MM.1S (cell line): ENCODE measurements at places on chromosomes 3 and 15.

GRCh38 chr3:146162561-146162960, 1.6 kb upstream of the PLOD2 start:
- no peak for DNase-seq

DNA sequence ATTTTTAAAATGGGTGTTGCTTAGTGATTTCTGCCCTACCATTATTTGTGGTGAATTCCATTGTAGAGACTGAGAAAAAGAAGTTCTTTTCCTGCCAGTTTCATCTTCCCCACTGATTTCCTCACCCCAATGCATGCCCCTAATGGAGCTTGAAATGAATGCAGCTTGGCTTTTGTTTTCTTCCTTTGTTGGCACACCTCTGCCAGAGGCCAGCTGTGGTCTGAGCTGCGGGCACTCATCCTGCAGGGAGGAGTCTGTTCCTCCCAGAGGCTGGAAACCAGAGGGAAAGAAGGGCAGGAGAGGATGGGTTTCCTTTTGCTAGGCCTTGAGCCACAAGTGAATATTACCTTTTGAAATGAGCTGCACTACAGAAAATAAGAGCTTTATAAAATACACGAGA, 9.3 kb upstream of the ST8SIA2 start:
- no peak for DNase-seq

- DNase-seq: peak; percentile 58
Measured at GRCh38 chr15:96345560-96346399, 15.3 kb downstream of the NR2F2 start.

- no peak for DNase-seq
Measured at GRCh38 chr15:79156704-79157375, 66.3 kb upstream of the RASGRF1 start.

DNA sequence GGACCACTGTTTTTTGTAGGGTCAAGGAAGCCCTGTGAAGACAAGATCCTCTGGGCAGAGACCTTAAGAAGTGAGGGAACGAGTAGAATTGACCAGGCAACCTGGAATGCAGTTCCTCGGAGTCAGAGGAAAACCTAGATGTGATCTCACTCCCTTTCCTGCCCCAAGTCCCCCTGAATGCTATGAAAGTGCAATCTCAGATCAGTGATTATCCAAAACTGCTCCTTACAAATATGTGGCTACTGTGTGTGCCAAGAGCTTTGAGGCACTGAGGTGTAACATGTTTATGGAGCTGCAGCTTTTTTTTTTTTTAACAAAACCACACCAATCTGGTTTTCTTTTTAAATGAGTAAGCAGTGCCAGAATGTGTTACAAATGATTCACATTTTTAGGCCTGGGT, 35.8 kb downstream of the THSD4 start:
- DNase-seq: no peak

GRCh38 chr3:105401691-105402149, 35.0 kb downstream of the ALCAM start:
- no peak for DNase-seq

GRCh38 chr15:42138968-42139386, 17.5 kb downstream of the PLA2G4F start:
- no peak for DNase-seq

DNA sequence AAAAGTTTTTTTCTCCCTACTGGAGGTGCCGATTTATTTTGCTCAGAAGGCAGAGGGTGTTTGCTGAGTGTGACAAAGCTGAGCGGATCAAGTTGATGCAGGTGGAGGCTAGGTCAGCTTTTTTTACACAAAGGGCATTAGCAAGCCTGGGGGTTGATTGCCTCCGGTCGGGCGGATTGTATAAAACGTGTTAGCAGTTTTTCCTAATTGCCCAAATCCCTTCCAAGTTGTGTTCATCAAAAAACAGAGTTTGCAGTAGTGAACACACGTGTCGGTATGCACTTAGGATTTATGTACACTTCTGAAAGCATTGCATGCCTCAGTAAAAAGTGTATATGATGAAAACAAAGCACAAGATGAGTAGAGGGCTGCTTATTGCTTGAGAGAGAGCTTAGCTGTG, 2.6 kb downstream of the GPR160 start:
- DNase-seq: no peak

DNA sequence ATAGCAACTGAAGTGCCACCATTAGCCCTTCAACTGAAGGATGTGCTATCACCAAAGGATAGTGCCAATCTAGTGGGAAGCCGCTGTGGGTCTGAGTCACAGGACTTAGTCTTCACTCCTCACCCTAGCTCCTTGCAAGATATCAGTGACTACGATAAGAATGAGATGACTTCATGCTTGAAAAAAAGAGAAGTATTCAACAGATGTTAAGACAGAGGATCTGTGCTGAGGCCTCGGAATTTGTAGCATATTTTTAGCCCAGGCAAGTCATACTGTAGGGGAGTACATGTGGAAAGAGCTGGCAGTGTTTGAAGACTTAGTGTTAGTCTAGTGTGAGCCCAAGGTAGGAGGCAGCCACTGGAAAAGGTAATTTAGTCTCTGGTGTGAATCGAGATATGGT, 270.7 kb upstream of the LRTM1 start:
- no peak for DNase-seq

- DNase-seq: no peak
Measured at GRCh38 chr3:37140899-37141541, 33.4 kb downstream of the LRRFIP2 start.

GRCh38 chr15:88635318-88635717, 3.5 kb upstream of the ISG20 start:
- peak; percentile 87 for DNase-seq

DNA sequence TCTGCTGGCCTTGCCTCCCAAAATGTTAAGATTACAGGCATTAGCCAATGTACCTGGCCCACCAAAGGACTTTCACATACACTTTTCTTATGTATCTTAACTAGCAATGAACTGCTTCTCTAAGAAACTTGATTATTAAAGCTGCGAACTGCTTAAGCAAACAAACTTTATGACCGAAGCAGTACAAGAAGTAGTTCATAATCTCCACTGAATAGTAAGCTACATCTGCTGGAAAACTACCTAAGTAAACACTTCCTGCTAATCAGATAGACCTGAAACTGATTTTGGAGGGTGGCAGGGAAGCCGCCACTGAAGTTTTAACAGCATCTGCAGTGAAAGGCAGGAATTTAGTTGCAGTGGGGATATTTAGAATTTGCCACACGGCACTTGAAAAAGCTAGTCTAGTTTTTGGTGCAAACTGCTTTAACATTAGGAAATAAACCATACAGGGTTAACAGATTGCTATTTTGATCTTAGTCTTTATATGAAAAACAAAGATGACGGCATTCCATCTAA, 8.1 kb downstream of the HYPK start:
- DNase-seq: no peak

DNA sequence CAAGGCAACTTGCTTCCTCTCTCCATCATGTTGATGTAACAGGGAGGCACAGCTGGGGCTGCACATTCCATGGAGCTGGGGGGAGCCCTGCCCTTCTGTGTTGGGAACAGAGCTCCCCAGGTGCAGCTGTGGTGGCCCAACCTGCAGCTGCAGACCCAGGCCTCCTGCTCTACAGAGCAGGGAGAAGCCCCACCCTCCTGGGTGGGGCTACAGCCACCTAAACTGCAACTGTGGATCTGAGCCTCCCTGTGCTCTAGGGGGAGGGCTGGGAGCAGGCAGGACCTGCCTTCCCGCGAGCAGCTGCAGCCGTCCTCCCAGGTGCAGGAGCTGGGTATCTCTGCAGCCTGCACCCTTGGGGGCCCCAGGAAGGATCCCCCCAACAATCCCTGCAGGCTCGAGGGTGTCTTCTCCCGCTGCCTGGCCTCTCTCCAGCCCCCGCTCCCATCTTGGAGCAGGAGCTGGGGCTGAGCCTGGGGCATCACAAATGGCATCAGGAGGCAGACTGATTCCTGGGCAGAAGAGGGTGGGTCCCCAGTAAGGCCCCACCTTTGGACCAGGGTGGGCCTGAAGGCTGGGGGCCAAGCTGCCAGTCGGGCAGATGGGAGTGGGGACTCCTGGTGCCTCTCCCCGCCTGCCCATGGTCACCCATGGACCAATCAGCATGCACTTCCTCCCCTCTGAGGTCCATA, 7.4 kb downstream of the LRRC58 start:
- no peak for DNase-seq

DNA sequence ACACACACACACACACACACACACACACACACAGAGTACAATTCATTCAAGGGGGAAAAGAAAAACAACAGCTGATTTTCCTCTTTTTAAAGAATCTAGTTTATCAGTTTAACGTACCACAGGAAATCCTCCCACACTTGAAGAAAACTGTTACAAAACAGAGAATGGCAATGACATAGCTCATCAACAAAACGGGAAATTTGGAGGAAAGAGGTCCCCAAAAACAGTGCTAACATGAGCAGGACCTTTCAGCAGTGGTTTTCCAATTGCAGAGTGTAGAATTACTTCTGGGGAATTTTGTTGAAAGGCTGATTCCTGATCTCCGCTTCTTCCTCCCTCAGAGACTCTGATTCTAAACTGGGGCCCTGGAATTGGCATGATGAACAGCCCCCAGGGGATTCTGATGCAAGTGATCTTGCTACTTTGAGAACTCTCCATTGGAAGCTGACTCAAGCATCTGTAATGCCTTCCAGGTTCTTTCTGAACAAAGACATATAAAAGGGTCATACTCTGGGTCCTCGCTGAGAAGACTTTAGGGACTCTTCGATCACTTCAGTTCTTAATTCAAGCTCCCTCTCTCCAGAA, 442.6 kb upstream of the PROK2 start:
- DNase-seq: no peak

DNA sequence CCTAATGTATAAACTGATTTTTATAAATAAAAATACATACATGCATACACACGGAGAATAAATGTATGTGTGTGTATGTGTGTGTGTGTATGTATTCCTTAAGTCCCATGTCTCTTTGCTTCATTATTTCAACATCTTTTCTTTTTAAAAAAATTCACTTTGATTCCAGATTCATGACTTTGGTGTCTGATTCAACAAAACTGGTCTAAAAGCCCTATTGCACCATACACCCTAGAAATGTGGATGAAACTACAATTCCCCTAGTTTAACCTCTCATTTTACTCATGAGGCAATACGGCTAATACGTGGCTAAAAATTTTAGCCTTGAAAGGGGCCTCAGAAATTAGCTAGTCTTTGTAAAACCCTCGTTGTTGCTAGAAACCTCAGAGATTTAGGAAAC, 228.1 kb downstream of the ADAMTS9 start:
- no peak for DNase-seq

DNA sequence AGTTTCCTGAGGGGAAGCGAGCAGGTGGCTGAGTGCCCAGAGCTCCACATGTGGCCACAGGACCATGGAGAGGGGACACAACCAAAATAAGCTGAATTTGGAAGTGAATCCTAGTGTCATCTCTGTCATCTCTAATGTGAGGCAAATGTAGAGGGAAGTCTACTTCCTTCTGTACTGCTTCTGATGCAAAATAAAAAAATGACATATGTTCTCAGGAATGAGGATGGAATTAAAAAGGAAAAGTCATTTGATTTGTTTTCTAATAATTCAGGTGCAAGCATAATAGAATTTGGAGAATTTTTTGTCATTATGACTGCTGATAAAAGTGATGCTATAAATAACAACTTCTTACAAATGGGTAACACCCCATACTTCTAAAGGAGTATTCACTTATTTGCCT, 59.5 kb upstream of the POU1F1 start:
- no peak for DNase-seq

DNA sequence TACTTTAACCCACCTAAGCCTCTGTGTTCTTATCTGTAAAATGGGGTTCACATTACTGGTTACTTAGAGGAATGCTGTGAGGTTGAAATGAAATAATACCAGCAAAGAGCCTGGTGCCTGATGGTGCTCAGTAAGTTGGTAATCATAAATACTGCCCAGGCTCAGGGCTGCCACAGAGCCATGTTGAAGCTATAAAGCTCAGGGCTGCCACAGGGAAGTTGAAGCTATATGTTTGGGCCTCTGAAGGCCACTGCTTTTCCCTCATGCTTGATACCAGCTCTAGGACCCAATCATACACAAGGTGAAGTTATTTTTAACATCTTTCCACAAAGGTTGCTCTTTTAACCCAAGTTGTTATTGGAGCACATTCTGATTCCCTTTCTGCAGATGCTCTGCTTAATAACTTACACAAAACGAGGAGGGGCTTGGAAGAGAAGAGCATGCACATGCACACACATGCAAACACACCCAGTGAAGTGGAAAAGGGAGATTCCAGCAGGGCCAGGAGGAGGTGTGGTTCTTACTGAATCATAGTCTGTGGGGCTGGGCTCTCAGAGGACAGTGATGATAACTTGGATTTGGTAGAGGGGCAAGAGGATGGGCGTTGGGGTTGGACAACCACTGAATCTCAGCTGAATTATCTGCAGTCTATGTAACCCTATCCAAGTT, 17.4 kb downstream of the PARP14 start:
- no peak for DNase-seq

DNA sequence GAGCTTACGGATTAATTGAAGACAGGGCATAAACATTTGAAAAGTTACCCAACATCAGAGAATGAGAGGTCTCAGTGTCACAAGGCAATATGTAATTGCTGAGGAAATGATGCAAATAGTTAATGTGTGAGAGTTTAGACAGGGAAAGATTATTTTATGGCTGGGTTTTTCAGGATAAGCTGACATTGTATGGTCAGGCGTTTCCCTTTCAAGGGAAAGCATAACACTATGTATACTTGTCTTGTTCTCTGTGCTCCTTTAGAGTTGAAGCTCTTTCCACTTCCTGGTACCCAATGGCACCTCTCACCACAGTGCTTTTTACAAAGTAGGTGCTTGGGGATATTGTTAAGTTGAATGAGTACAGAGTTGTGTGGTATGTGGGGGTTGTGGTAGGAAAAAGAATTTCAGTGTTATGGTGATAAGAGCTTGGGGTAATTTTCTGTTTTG, 19.9 kb downstream of the IQGAP1 start:
- no peak for DNase-seq

- DNase-seq: no peak
Measured at GRCh38 chr15:72797338-72797689, 13.8 kb upstream of the ADPGK start.

DNA sequence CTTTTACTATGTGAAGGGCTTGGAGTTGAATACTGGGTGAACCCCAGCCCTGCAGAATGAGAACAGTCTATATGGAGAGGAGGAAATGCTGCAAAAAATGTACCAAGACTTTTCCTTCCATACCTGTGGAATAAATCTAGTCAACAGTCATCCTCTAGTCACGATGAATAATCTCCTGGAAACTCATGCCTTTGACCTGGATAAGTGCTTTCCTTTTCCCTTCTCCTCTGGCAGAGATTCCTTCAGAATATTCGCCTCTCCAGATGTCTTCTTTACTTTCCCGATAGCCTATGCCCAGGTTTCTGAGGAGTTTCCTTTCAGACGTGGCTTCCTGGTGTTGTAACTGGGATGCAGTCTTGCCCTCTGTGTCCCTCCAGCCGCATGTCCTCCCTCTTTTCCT, 28.1 kb downstream of the CCNL1 start:
- no peak for DNase-seq

DNA sequence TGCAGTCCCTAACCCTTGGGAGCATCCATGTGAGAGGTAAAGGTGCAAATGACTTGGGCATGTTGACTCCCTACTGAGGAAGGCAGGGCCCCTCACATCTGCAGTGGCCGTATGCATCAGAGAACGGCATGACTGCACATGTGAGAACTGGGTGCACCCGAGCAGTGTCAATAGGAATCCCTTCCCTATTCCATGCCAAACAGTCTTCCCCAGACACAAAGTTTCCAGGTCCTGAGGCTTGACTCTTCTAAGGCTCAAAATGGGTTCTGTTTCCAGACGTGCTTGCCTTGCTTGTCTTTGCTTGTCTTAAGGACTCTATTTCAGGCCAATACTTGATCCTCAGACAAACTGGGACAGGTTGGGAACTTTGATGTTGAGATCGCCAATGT, 20.5 kb upstream of the ANPEP start:
- DNase-seq: no peak
